Stimulated activated CD4-positive, alpha-beta T cell treated with anti-CD3 and anti-CD28 coated beads, TNF-alpha, amount 100 ng/mL, for 24 hours (primary cell): ENCODE measurements at places on chromosomes 11 and 22.

- peak; percentile 20 for DNase-seq
These were observed 4.0 kb upstream of the SCN4B start for GRCh38 chr11:118156531-118157185.

GRCh38 chr22:16829985-16830384 lies 4.8 kb upstream of the XKR3 start:
- no peak for DNase-seq

DNA sequence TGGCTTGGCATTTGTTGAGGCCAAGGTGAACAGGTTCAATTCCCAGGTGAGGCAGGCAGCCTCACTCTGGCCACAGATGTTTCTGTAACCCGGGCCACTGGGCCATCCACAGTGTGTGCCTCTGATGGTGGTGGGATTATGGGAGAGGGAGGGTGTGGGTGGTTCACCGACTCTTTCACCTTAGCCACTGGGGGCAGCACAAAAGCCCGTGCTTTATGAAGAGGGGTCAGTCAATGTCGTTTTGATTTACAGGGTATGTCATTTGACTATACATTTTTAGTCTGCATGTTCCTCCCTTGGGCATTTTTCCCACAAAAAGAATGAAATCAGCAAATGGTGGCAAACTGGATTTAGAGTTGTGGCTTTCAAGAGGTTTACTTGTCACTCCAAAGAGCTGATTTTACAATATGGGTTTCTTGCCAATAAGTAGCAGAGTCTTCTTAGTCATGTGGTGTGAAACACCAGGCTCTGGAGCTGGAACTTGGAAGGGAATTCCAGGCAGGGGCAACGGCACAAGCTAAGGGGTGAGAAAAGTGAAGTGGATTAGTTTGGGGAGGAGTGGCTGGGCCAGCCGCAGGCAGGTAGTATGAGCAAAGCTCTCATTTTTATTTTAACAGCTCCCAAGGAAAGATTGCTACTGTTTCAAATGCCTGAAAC lies 217.8 kb upstream of the ZBED5 start:
- no peak for DNase-seq

- no peak for DNase-seq
These were observed 35.7 kb downstream of the TBCEL start for GRCh38 chr11:121059605-121060004.

- peak; percentile 98 for DNase-seq
These were observed at the start of gene GANAB for GRCh38 chr11:62645946-62646824. Gene GANAB (minus strand): TSS chr11:62646613. CDS start chr11:62646599, 14 bp downstream.

GRCh38 chr11:69055598-69056516 lies 7.1 kb downstream of the TPCN2 start:
- DNase-seq, result no peak

- DNase-seq, result no peak
These were observed 76.1 kb upstream of the RAB1B start for GRCh38 chr11:66192181-66192863.

DNA sequence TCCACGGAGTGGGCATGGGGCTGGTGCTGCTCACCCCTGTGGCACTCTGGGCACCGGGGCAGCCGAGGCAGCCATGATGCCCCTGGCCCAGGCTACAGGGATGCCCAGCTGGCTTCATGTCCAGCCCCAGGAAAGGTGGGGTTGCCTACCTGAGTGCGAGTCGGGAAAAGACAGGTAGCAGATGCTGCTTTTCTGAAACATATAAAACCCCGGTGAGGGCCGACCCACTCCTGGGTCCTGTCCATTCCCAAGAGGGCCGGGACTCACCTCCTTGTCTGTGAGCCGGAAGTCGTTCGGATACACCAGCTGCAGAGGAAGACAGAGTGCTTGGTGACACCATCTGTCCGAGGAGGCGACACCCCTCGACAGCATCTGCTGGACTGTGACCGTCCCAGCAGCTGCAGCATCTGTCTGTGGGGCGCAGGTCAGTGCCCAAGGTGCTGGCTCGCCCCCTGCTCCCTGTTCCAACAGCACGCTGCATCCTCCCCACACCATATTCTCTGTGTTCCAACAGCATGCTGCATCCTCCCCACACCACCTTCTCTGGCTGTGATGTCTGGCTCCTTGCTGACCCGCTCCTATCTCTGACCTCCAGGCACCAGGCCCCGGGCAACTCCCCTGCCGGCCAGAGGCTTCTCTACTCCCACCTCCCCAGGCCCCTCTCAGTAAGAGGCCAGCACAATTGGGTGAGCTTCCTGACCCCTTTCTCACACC lies 8.0 kb downstream of the DENND6B start:
- DNase-seq, result no peak

DNA sequence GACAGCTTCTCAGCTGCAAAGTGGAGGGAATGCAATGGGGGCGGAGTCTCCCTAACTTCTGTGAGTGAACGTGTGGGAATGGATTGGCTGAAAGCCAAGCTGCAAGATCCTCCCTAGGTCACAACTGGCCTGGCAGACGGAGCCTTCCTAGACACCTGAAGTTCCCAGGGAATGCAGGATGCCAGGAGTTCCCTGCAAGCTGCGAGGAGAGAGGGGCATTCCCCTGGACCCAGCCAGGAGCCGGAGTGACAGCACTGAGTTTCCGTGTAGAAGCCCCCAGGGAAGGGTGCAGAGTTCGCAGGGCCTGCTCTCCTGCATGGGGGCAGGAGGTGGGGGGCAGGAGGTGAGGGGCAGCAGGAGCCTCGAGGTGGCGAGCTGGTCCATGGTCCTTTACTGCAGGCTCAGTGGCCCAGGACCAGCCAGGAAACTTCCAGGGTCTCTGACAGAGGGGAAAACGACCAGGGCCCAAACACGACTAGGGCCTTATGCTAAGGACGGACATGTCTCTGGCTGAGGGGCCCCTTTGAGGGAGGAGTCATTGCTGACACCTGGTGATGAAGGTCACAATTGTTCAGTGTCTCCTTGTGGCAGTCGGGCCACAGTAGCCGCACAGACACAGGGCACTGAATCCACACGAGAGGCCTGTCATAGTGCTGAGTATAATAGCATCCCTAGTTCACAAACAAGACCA lies 141.4 kb downstream of the FBXO7 start:
- no peak for DNase-seq

GRCh38 chr11:70826541-70827335 lies 425.6 kb downstream of the SHANK2 start:
- DNase-seq, result no peak

DNA sequence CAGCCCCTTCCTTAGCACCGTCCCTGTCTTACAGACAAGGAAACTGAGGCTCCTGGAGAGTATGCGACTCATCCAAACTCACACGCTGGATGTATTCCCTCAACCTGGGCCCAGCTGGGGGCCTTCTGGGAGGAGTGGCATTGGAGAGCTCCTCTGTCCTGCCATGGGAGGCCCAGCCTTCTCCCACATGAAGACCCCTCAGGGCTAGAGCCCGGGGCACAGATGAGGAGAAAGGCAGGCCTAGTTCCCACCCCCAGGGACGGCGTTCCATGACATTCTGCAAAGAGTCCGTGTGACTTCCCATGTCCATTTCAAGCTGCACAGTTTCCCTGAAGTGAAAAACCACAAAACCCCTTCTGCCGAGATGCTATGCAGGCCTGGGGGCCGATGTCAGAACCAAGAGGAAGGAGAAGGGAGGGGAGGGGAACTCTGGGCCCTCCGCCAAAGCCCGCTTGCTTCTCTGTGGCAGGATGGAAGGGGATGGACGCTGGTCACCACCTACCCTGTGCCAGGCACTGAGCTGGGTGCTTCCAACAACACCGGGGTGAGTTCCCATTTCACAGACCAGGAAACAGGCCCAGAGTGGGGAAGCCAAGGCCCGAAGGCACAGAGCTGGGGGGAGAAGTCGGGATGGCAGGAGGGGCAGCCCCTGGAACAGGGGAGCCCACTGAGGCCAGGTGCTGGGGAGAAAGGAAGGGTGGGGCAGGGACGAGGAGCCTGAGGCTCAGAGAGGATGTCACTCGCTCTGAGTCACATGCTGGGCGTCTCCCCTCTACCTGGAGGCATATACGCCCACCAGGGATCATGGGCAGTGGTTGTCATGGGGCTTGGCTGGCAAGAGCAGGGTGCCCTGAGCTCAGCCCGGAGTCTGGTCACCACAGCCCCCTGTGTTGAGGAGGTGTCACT lies 15.7 kb downstream of the RAC2 start:
- DNase-seq, result no peak

DNA sequence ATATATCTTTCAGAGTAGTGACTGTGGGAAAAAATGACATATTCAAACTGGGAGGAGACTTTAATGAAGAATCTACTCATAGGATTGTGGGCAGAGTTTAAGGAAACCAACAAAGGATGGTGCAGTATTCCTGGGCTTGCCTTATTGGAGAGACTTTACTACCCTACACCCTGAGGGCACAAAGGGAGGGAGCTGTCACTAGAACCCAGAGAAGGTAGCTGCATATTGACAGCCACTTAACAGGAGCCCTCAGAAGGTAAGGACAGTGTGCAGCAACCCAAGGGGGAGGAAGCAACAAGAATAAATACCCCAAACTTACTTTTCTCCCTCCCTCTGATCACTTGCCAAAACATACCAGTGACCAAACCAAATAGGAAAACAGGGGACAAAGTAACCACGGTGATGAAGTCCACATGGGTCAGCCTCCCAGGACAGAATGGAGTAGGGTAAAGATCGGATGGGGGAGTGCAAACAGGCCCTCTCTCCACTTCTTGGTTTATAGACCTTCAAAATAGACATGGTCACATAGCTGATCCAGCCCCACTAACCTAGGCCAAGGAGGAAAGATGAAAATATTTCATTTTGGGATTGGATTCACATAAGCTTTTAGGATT lies 121.8 kb upstream of the SESN3 start:
- no peak for DNase-seq

GRCh38 chr11:33649944-33650343 lies 50.7 kb downstream of the C11orf91 start:
- no peak for DNase-seq

DNA sequence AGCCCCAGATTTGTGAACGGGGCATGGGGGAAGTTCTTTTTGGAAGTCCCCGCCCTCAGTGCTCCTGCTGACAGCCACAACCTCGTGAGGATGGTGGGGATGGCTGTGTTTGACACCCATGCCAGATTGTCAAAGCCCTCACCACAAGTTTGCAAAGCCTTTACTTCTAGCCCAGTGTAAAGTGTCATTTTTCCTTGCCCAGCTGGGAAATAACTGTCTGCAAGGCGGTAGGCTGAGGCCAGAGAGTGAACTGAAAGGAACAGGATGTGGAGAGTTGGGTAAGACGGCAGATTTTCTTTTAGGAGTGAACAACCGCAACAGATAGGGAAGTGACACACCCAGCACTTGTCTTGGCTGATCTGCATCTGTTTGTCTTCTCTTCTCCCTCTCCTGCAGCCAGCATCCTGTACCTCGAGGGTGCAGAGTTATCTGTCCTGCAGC lies 13.6 kb downstream of the IL17RA start:
- no peak for DNase-seq

- DNase-seq, result no peak
These were observed 10.1 kb downstream of the SIDT2 start for GRCh38 chr11:117188620-117189081.

- no peak for DNase-seq
These were observed 149.1 kb upstream of the SOX6 start for GRCh38 chr11:16505481-16505880.

DNA sequence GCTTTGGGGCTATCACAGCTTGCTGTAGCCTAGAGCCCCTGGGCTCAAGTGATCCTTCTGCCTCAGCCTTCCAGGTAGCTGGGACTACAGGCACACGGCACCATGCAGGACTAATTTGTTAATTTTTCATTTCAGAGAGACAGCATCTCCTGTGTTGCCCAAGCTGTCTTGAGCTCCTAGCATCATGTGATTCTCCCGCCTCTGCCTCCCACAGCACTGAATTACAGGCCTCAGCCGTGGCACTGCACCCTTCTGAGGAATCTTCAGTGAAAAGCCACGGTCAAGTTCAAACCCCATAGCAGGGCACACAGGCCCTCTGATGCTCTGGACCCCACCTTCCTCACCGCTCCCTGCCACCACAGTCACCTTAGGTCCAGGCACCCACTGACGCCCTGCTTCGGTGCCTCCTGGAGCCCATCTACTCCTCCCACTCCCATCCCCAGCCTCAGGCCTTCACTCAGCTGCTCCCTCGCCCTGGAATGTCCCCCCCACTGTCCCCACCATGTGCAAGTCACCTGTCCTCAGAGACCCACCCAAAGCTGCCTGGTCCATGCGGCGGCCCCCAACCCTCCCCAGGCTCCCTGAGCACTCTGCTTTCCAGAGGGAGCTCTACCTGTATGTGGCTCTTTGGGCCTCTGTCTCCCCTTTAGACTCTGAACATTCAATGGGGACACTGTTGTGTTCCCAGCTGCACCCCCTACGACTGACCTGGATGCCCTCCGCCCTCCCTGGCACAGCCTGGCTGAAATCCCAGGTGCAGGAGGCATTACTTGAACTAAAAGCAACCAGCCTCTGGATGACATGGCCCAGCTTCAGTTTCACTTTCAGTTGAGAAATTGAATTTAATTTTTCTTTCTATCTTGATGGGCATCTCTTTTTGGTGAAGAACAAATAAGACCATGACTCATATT lies 1.6 kb downstream of the APOL2 start:
- no peak for DNase-seq

- DNase-seq, result no peak
These were observed 1589.4 kb upstream of the TENM4 start for GRCh38 chr11:81030186-81030585.

- DNase-seq, result no peak
These were observed 7.7 kb upstream of the SYVN1 start for GRCh38 chr11:65141896-65142494.

GRCh38 chr11:21965221-21965620 lies 227.7 kb upstream of the ANO5 start:
- no peak for DNase-seq
